DMS153 (cell line): ENCODE measurements at places on chromosomes 7 and 10.

DNA sequence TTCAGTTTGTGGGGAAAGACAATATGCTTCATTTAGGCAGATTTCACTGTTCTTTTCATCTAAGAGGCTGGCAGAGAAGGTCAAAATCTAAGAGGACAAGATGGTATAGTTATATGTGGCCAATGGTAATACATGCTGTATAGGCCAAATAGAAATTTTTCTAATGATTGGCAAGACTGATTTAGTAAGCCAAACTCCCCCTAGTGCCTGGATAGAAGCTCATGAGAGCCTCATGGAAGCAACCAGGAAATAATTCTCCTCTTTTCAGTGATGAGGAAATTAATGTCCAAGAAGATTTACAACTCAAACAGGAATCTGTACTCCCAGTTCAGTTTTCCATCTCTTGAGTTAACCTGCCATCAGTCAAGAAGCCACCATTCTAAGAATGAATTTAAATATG is 253.6 kb upstream of the PHF14 start:
- DNase-seq = peak; percentile 21

DNA sequence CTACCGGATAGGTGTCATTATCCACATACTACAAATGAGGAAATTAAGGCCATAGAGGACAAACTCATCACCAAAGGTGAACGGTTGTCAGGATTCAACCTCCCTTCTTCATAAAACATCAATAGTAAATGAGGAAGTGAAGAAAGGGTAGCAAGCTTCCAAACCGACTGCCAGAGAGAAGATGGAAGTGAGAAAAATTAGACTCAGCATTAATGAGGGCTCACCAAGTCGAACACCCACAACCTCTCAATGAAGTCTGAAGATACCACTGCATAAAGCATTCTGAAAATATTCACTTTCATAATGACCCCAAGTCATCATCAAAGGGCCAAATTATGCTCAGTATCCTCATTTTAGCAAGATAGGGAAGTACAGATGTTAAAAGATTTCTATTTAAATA is 29.6 kb downstream of the ABCB4 start:
- DNase-seq = no peak

DNA sequence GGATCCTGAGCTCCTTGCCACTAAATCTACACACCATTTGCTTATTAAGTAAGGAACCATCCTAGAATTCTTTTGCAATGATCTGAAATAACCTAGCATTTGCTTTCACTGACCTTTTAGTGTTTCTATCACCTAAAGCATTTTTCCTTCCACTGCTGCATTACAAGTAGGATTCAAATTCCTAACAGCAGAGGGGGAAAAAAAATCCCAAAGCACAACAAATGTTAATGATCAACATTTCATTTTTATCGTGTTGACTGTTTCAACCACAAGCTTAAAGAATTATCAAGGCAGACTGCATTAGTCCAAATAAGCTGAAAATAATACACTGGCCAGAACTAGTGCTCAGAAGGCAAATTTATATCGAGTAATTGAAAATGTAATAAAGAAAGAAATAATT is 174.7 kb upstream of the TCF7L2 start:
- no peak for DNase-seq

DNA sequence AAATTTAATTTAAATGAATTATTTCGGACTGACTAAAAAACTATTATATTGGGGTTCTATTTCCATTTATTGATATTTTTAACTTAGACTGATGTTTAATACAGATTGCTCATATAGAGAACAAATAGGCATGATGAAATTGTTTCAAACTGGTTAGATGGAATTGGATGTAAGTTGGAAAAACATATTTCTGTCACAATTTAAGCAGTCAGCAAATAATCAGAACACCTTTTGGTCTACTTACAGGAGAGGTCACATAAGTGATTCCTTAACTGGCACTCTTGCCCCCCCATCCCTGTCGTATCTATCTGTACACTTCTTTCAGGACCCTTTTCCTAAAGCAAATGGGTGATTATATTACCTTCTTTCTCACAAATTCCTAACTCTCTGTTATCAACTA is 138.4 kb downstream of the PLXDC2 start:
- DNase-seq = no peak

DNA sequence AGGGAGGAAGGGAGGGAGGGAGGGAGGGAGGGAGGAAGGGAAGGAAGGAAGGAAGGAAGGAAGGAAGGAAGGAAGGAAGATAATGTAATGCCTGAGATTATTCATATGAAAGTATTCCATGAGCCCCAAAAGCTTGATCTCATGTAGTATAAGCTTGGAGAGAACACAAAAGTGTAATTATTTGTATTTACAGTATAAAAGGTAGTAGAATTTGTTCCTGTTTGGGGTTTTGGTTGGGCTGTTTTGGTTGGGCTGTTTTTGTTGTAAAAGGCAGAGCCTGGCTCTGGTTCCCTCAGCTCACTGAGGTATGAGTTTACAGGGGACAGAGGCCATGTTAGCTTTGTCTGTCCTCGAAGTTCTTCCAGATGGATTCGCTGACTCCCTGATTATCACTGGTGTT is 45.3 kb upstream of the EBLN1 start:
- DNase-seq = no peak

DNA sequence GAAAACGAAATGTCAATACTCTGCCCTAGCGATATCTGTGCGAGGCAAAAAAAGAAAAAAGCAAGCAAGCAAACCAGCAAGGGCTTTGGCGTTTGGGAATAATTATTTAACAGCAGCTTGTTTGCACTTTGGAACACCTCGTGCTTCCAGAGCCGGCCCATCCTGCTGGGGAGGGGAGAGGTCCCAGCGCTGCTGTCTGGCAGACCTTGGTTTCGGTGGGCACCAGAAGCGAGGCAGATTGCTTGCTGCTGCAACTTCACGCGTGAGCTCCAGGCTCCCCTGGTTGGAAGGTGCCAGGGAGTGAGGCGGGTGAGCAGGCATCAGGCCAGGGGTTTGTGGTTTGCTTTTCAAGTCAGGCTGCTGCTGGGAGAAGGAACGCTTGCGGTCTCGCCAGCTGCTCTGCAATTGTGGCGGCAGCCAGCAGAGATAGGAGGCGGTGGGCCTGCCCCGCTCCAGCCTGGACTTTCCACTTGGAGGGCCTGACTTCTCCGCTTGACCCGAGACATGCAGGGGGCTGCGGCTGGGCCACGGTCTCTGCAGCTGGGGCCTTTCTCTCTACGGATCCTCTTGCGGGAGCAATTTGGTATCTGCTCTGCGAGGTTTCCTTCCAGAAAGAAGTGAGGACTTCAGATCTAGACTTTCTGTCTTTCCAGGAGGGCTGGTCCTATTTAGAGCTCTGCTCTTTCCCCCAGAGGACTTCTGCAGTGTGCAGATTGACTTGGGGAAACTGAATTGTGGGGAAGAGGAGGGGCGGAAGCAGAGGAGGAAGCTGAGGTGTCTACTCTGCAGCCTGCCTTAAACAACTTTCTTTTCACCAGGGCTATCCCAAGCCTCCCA is 131.4 kb downstream of the PRPF18 start:
- DNase-seq = peak; percentile 2

DNA sequence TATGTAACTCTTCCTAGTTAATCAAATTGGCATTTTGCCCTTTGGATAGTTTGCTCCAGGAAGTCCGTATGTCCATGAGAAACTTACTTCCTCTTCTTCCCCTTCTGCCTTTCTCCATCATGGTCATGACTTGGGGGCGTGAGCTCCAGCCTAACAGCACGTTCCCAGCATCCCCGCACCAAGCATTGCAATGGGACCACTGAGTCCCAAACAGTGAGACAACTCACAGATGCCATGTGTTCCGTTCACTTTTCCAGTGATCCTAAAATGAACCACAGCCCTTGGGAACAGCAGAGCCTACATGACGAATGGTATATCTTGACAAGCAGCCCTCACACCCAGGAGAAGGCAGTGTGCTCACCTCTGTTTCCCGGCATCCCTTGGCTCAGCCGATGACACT is 10.7 kb downstream of the BTBD16 start:
- no peak for DNase-seq

DNA sequence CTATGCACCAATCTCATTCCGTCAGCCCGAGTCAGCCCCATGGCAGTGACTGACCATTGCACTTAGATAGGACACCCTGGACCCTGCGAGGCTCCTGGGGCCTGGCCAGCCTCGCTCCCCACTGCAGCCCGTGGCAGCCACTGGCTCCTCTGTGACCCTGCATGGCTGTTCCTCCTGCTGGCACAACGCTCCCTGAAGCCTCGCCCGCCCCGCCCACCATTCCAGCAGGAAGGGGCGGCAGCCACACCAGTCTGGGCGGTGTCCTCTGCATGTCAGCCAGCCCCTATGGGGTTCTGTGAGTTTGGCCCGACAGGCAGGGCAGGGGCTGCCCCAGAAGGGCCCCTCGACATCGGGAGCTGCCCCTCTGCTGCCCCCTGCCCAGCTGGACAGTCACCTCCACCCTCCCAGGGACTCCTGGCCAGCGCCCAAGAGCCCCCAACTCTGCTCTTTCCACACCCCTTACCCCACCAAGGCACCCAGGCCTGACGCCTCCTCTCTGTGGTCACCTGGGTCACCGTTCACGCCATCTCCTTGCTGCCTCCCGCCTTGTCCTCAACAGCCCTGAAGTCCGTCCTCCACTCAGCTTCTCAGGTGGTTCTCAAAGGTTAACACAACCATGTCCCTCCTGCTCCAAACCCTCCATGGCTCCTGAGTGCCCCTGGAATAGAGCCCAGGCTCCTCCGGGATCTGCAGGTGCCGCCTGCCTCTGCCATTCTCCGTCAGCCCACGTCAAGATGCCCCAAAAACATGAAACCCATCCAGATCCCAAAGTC is 103.5 kb downstream of the MICALL2 start:
- DNase-seq = no peak

- DNase-seq = no peak
Observed at GRCh38 chr10:89471110-89471809, 56.9 kb downstream of the IFIT5 start.

DNA sequence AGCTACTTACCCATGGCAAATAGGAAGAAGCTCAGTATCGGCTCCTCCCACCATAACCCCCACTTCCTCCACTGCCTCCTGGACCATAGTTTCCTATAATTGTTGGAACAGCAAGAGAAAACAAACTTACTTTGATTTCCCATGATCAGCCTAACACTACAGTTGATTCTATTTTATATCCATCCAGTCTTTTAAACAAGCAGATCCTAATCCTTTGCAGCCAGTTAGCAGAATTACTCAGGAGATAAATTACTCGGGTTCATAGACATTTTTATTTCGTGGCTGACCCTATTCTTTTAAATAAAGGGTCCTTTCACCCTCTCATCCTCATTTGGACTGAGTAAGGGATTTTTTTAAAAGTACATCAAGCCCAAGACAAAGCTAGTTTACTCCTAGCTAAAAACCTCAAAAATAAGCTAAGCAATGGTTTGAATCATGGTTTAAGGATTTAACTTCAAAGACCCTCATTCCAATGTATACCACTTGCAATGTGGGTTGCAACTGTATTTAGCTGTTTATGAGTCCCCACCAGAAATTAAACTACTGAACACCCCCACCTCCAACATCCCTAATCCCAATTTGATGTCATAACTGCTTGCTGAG is 8.0 kb downstream of the HNRNPA2B1 start:
- DNase-seq = no peak

GRCh38 chr10:74384615-74385183 is 233.7 kb downstream of the ADK start:
- no peak for DNase-seq

- no peak for DNase-seq
Observed at GRCh38 chr7:55173671-55174070, 154.9 kb downstream of the EGFR start.

DNA sequence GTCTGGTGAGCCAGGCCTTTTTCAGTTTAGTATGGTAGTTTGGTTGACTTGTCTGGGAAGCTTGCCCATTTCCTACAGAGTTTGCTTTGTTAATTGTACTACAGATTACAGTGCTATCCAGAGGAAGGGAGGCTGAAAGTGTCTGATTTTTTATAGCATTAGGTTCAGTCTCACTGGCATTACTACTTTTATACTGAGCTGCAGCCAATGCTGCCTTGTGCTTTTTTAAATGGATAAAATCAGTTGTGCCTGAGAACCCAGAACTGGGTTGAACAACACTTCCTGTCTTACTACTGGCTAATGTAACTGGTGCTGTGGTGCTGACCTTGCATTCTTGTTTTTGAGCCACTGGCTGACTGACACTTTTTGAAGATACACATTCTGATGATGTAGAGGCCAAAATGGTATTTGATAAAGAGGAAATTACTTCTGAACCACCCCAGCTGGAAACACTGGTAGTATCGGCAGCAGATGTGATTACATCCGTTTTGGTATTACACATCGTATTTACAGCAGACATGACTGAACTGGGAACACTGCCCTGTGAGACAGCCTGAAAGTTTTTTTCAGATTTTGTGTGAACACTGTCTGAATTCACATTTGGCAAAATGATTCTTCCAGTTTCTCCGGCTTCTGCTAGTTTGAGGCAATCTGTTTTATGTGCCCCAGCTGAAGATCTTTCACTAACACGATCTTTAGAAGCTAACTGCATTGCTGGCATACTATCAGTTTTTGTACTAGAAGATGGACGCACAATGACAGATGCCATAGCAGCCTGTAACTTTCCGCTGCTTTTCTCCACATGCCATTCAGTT is 74.1 kb downstream of the NRBF2 start:
- no peak for DNase-seq
